ENCODE measurements at places on chromosomes 16 and 17. TPM values are rescaled to one million over a fixed set of nuclear protein-coding genes. Genes with fewer than 3 reads are reported as not detected.

DNA sequence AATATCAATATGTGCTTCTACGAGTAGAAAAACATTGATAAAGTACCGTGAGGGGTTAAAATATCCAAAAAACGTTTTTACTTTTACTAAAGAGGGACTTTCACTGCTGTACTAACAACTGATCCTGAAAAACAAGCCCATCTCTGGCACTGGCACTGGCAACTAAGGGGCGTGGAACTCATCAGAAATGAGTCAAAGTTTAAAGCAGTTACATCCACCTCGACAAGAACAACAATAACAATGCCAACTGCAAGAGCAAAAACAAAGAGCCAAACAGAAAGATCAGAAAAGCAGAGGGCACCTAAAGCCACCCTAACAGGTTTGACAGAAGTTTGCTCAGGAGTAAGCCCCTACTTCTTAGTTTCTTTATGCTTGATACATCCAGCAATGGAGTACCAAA is 13.1 kb downstream of the MBTPS1 start:
- DNase-seq, result no peak

DNA sequence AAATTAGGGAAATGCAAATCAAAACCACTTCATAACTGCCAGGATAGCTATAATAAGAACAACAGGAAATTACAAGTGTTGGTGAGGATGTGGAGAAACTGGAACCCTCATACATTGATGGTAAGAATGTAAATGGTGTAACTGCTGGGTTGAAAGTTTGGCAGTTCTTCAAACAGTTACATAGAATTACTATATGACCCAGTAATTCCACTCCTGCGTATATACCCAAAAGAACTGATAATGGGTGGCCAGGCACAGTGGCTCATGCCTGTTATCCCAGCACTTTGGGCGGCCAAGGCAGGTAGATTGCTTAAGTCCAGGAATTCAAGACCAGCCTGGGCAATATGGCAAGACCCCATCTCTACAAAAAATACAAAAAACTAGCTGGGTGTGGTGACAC is 4.5 kb upstream of the CMTM4 start:
- no peak for DNase-seq

DNA sequence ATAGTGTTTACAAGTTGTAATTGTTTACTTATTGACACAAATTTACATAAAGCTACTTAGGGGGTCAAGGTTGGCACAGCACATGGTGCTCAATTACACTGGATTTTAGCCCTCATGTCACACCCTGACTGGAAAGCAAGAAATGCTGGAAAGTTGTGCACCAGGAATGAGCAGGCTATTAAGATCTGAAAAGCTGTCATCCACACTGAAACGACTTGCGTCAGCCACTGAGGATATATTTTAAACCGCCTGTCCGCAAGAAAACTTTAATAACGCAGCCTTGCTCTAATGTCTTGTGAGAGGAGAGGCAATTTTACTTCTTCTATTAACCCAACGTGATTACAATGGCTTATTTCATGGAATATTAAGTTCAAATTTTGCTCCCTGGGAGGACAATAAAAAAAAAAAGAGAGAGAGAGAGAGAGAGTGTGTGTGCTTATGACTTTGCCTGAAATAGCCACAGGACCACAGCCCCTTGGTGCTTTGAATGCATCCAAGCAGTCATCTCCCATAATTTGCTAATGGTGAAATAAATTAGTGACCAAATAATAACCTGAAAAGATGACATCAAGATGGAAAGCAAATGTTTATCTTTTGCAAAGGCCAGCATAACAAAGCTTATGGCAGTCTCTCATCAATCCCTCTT is 425.4 kb upstream of the PSMD7 start:
- no peak for DNase-seq

ITGAD gene
- 0.45 TPM for polyA plus RNA-seq

DNA sequence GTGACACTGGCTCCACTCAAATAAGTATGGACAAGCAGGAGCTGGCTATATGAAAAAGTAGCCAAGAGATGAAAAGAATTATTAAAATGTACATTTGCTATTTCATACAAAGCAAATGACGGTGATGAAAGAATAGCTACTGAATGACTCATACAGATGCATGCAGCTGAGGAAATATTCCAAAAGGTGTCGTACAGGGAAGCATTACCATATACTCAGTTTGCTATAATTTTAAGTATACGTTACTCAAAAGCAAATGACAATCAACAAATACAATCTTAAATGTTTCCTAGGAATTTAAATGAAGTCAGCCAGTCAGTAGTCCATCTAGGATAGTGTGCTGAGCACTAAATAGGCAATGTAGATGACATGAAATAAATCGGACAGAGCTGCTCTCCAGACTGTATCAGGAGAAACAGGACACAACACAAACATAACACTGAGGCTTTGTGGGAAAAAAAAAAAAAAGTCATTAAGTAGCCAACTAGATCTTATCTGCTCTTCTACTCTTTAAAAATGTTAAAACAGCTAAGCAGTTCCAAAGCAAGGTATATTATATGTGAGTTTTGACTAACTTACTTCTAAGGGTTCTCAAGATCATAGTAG is 65.0 kb downstream of the NCOR1 start:
- DNase-seq, result no peak

DNA sequence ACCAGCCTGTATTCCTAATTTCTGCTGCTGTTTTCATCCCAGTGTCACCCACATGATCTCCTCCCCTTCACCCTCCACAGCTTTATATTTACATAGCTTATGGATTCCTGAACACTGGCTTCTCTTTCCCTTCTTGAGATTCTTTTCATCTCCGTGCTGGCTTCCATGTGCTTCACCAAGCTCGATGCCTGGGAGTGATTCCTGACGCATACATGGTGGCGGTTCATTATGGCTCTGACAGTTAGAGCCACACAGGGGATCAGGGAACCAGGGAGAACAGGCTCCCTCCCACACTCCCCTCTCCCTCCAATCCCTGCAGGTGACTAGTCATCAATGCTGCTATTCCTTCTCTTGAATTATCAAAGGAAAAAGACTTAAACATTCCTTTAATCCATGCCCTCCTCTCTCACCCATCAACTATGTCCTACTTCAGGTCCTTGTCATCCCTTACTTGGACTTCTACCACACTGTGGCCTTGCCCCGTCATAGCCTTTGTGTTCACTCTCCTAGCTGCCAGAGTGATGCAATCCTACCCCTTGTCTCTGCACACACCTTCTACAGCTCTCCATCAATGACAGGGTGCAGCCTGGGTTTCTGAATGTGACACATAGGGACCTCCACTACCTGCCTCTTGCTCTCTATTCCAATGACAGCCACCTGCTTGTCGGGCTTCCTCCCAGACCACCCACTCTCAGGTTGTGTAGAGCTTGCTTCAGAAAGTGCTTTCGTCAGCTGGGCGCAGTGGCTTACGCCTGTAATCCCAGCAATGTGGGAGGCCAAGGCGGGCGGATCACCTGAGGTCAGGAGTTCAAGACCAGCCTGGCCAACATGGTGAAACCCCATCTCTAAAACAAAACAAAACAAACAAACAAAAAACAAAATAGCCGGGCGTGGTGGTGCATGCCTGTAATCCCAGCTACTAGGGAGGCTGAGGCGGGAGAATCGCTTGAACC is 43.6 kb downstream of the MYH13 start:
- DNase-seq, result no peak

NLRC3 gene
- polyA plus RNA-seq, result 1.00 TPM

DNA sequence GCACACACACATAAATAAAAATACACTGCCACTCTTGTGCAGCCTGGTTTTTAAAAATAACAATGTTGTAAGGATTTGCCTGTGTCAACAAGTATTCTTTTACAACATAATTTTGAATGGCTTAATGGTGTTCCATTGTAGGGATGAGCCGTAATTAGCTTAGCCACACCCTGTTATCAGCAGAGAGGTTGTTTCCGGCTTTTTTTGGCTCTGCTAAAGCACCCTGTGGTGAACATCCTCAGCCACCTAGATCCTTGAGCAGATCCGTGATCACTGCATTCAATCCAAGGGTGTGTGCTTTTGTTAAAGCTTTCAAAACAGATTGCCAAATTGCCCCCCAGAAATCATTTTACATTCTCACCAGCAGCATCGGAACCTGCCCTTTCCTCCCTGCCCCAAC is 7.0 kb downstream of the KATNB1 start:
- DNase-seq, result no peak

- no peak for DNase-seq
Observed at GRCh38 chr17:3282901-3283300, 15.3 kb downstream of the OR3A1 start.

- DNase-seq, result no peak
Observed at GRCh38 chr16:70161350-70161749, 12.2 kb upstream of the CLEC18C start.

DNA sequence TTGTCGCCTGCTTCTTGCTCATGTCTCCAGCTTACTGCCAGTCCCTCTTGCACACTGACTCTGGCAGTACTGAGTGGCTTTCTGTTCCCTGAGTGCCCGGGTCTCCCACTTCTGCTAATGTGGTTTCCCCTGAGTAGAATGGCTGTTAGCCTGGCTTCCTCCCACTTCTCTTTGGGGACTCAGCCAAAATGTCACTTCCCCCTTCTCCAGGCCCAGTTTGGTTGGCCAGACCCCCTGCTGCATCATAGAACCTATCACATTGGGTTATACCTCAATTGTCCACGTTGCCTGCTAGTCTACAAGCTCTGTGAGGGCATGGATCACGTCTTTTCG is 304.4 kb downstream of the HS3ST3B1 start:
- peak; percentile 69 for DNase-seq

HLF gene
- 4.0 TPM for polyA plus RNA-seq

PRCD gene
- polyA plus RNA-seq, result 4.1 TPM

DNA sequence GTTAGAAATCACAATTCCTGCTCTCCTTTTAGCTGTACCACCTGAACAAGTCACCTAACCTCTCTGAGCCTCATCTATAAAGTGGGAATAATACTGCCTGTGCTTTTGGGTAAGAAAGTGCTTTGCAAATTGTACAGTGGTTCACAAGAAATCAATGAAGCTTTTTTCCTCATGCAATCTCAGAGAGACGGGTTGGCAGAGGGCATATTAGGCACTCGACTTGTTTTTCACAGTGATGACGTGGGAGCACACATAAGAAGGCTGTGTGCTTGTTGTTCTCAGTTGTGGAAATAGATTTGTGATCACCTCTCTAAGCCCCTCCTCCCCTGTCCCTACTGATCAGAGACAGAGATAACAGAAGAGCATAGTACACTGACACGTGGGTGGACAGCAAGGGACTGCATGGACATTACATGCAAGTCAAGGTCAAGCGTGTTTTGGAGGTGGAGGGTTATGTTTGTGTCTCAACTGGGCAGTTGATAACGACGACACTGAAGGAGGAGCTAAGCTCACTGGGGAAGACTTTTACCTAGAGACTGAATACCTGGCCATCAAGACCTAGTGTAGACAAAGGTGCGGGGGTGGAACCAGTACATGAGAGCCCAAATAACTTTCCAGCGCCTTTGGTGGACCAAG is 1.7 kb upstream of the GPT2 start:
- no peak for DNase-seq

All from muscle of leg (tissue), 16 donors.